ENCODE measurements at places on chromosomes 1 and 21. TPM values are rescaled to one million over a fixed set of nuclear protein-coding genes. Genes with fewer than 3 reads are reported as not detected.

The AMY1C gene
- total RNA-seq: not detected

GRCh38 chr21:34126691-34127090 lies 53.3 kb downstream of the MRPS6 start:
- no peak for DNase-seq
- no peak overlapping the region for H3K27ac ChIP-seq
- peaks cover 22% of the 10 kb centered on the region for H3K4me1 ChIP-seq
- no peaks in the 10 kb centered on the region for H3K27me3 ChIP-seq
- H3K4me3 ChIP-seq: no peak overlapping the region

The TSSK3 gene
- total RNA-seq: 1.2 TPM

DNA sequence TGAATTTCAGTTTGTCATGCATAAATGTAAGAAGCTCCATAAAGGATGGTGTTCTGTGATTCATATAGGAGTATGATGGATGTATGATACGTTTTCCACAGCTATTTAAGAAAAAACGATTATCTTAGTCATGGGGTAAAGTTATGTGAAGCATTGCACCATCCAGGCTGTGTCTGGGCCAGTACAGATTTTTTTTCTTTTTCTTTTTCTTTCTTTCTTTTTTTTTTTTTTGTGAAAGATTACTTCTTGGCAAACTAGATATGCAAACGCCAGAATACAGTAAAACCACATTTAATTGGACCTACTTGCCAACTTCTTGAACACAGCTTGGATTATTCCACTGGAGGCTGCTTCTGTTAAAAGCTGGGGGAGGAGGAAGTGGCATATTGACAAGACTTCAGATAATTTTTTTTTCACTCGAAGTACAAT lies 14.9 kb downstream of the ZBTB18 start:
- H3K36me3 ChIP-seq: no peaks in the 10 kb centered on the region
- no peak overlapping the region for H3K4me3 ChIP-seq
- peak; percentile 59 for DNase-seq
- H3K27ac ChIP-seq: no peak overlapping the region

- no peak overlapping the region for H3K27ac ChIP-seq
- no peak overlapping the region for H3K4me3 ChIP-seq
These were observed 122.2 kb downstream of the NFIA start for GRCh38 chr1:61204528-61204927.

The FMO3 gene
- total RNA-seq: 0.04 TPM

GRCh38 chr1:227948493-227949260 lies 945 bp upstream of the WNT9A start:
- H3K27me3 ChIP-seq: peaks cover 15% of the 10 kb centered on the region
- H3K36me3 ChIP-seq: no peaks in the 10 kb centered on the region
- DNase-seq: no peak
- peak overlapping the region; percentile 49 for H3K4me3 ChIP-seq

DNA sequence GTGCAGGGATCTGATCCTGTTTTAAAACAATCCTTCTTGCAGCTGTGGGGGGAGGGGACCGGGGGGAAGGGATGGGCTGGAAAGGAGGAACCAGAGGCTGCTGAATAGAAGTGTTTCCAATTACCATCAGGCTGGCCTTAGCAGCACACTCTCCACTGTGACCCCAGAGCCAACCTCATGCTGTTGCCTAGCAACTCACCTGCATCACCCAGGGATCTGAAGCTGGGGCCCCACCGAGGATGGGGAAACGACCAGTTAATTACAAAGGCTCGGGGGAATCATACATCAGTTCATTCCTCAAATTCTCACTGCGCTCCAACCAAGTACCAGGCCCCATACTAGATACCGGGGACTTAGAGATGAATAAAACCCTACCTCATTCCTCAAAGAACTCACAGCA lies 11.9 kb upstream of the GPX7 start:
- peaks cover 21% of the 10 kb centered on the region for H3K4me1 ChIP-seq
- DNase-seq: peak; percentile 17
- no peaks in the 10 kb centered on the region for H3K27me3 ChIP-seq
- H3K4me3 ChIP-seq: no peak overlapping the region
- H3K27ac ChIP-seq: no peak overlapping the region
- no peaks in the 10 kb centered on the region for H3K36me3 ChIP-seq

The PCAT6 gene
- 0.22 TPM for total RNA-seq

GRCh38 chr1:13823936-13824335 lies 123.9 kb downstream of the PRDM2 start:
- H3K36me3 ChIP-seq: peaks cover 24% of the 10 kb centered on the region
- no peak overlapping the region for H3K4me3 ChIP-seq
- no peak overlapping the region for H3K27ac ChIP-seq
- no peak for DNase-seq
- peaks cover 6% of the 10 kb centered on the region for H3K27me3 ChIP-seq

The CATSPER4 gene
- not detected for total RNA-seq

- no peak for DNase-seq
- no peaks in the 10 kb centered on the region for H3K4me1 ChIP-seq
- H3K36me3 ChIP-seq: no peaks in the 10 kb centered on the region
These were observed 40.1 kb downstream of the DISP3 start for GRCh38 chr1:11518791-11519628.

GRCh38 chr1:100164216-100164615 lies 13.8 kb downstream of the LRRC39 start:
- no peak overlapping the region for H3K27ac ChIP-seq
- DNase-seq: peak; percentile 65
- H3K4me1 ChIP-seq: no peaks in the 10 kb centered on the region
- no peak overlapping the region for H3K4me3 ChIP-seq
- H3K36me3 ChIP-seq: no peaks in the 10 kb centered on the region
- no peaks in the 10 kb centered on the region for H3K27me3 ChIP-seq

The SPRR5 gene
- not detected for total RNA-seq

The RGSL1 gene
- total RNA-seq: not detected

GRCh38 chr1:221687836-221688487 lies 53.9 kb downstream of the DUSP10 start:
- H3K36me3 ChIP-seq: no peaks in the 10 kb centered on the region
- DNase-seq: peak; percentile 48
- H3K27me3 ChIP-seq: no peaks in the 10 kb centered on the region
- no peaks in the 10 kb centered on the region for H3K4me1 ChIP-seq

DNA sequence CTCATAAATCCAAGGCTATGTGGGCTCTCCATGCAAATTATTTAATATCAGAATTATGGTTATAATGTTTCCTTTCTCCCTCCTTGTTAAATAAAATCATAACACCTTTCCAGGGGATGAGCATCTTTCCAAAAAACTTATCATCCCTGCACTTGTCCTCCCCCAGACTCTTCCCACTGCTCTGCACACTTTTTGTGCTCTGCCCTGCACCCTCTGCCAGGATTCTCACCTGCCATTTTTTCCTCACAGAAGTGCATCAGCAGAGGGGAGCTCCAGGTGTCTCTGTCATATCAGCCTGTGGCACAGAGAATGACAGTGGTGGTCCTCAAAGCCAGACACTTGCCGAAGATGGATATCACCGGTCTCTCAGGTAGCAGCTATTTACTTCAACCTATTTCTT lies 20.9 kb downstream of the SYT11 start:
- H3K4me1 ChIP-seq: no peaks in the 10 kb centered on the region
- DNase-seq: no peak
- peaks cover 18% of the 10 kb centered on the region for H3K36me3 ChIP-seq
- H3K27ac ChIP-seq: no peak overlapping the region
- no peak overlapping the region for H3K4me3 ChIP-seq

GRCh38 chr1:227926216-227926791 lies 21.4 kb downstream of the WNT9A start:
- H3K4me3 ChIP-seq: no peak overlapping the region
- no peak overlapping the region for H3K27ac ChIP-seq
- H3K36me3 ChIP-seq: peaks cover 3% of the 10 kb centered on the region
- H3K27me3 ChIP-seq: no peaks in the 10 kb centered on the region

GRCh38 chr1:99490031-99490430 lies 155.9 kb upstream of the PALMD start:
- H3K4me3 ChIP-seq: no peak overlapping the region
- H3K27ac ChIP-seq: no peak overlapping the region
- H3K27me3 ChIP-seq: no peaks in the 10 kb centered on the region
- DNase-seq: peak; percentile 30
- no peaks in the 10 kb centered on the region for H3K36me3 ChIP-seq

GRCh38 chr1:97108179-97108578 lies 386.6 kb downstream of the PTBP2 start:
- H3K27ac ChIP-seq: no peak overlapping the region
- H3K27me3 ChIP-seq: no peaks in the 10 kb centered on the region
- no peaks in the 10 kb centered on the region for H3K36me3 ChIP-seq

DNA sequence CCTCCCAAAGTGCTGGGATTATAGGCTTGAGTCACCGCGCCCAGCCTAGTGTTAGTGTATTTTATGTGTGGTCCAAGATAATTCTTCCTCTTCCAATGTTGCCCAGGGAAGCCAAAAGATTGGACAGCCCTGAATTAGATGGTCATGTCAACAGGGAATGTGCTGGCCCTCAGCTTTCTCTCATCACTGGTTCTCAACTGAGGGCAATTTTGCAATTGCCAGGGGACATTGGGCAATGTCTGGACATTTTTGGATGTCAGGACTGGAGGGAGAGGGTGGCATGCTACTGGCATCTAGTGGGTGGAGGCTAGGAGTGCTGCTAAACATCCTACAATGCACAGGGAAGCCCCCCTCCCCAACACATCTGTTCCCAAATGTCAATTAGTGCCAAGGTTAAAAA lies 95.0 kb downstream of the LAMC2 start:
- no peak overlapping the region for H3K4me3 ChIP-seq
- H3K4me1 ChIP-seq: peaks cover 69% of the 10 kb centered on the region
- H3K36me3 ChIP-seq: no peaks in the 10 kb centered on the region
- peak overlapping the region; percentile 91 for H3K27ac ChIP-seq

DNA sequence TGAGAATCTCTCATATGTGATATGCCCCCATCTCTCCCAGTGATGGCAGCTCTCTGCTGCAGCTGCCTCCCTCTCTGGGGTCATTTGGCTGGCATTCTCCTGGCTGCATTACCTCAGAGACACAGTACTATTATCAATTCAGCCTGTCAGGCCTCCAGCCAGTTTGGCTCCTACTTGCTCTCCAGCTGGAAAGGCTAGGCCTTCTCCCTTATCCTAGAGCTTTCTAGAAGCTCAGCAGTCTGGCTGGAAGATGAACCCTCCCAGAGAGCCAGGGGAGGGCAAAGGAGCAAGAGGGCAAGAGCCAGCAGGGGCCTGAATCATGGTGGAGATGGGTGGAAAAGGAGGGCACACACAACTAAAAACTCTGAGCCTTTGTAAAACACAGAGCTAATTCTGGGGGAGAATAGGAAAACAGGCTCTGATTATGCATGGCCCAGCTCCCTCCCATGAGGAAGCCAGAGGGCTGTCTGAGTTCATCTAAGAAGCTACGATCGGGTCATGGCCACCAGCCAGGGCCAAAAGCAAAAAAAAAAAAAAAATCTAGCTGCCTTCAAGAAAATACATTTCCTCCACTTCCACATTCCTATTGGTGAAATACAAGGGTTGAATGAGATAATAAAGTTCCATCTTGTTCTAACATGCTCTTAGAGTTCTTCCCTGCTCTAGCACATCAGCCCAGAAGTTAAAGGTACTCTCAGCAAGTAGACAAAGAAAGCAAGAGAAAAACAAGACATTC lies 8.8 kb downstream of the LAMB3 start:
- peak; percentile 90 for DNase-seq

GRCh38 chr1:218705911-218706893 lies 361.1 kb downstream of the TGFB2 start:
- no peak overlapping the region for H3K27ac ChIP-seq
- H3K4me3 ChIP-seq: no peak overlapping the region
- H3K4me1 ChIP-seq: peaks cover 4% of the 10 kb centered on the region
- DNase-seq: no peak

GRCh38 chr21:17911628-17912027 lies 92.5 kb upstream of the C21orf91 start:
- H3K27ac ChIP-seq: no peak overlapping the region
- no peaks in the 10 kb centered on the region for H3K4me1 ChIP-seq
- H3K4me3 ChIP-seq: no peak overlapping the region
- no peaks in the 10 kb centered on the region for H3K36me3 ChIP-seq

DNA sequence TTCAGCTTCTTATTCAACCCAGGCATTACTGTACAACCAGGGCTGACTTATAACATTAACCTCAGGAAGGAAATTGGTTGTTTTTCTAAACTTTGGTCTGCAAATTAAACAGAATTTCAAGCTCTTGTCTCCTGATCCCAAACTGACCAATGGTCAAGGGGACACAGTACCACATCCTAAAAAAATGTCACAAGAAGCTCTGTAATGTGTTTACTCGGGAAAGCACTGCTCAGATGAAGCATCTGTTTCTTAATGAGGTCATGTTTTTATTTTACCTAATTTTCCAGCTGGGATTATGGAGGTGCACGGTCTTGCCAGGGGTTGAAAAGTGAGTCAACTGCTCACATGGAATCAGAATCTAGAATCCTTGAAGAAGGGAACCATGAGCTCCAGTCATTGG lies 18.7 kb downstream of the ADAMTS5 start:
- DNase-seq: peak; percentile 49
- H3K27ac ChIP-seq: no peak overlapping the region
- no peaks in the 10 kb centered on the region for H3K27me3 ChIP-seq
- H3K4me1 ChIP-seq: peaks cover 26% of the 10 kb centered on the region
- peaks cover 16% of the 10 kb centered on the region for H3K36me3 ChIP-seq

The TMCO4 gene
- 2.6 TPM for total RNA-seq

DNA sequence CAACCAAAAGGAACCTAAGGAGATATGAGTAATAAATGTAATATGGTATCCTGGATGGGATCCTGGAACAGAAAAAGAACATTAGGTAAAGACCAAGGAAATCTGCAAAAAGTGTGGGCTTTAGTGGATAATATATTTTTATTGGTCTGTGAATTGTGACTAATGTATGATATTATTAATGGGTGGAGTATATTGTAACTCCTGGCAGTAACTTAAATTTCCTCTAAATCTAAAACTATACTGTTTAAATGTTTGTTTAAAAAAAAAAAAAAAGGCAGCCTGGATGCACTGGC lies 68.4 kb downstream of the LRRC8D start:
- H3K4me3 ChIP-seq: no peak overlapping the region
- no peaks in the 10 kb centered on the region for H3K27me3 ChIP-seq
- H3K36me3 ChIP-seq: no peaks in the 10 kb centered on the region
- H3K27ac ChIP-seq: no peak overlapping the region

DNA sequence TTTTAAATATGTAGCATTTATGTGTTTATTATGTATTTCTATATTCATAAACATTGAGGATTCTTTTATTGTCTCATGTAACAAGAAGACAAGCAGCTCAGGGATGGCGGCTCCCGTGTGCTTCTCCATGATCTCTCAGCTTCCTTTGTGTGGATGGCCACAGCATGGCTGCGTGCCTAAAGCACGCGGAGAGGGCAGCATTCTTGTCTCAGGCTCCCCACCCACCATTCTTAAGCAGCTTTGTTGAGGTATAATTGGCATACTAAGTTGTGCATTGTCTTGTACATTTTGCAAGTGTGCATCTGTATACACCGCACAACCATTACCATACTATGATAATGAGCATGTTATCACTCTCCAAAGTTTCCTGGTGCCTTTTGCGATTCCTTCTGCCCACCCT lies 81.6 kb downstream of the CAMTA1 start:
- DNase-seq: no peak
- H3K36me3 ChIP-seq: no peaks in the 10 kb centered on the region
- H3K4me1 ChIP-seq: no peaks in the 10 kb centered on the region
- H3K27me3 ChIP-seq: no peaks in the 10 kb centered on the region

The ERG gene
- 14.2 TPM for total RNA-seq

DNA sequence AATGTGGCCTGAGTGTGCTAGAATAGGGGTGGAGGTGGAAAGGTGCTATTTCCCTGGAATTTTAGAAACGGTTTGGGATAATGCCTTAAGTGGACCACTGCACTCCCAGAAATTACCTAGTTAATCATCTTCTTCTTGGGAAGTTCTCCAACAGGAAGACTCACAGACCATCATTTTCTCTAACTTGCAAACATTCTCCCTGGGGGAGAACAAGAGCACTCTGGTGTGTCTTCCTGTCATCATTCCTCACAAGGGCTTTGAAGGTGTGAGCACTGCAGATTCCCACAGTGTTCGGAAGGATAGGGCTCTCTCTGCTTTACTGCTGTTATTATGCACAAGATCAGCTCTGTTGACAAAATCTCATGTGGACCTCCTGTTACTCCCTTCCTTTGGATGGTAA lies 54.9 kb upstream of the TSPAN2 start:
- no peaks in the 10 kb centered on the region for H3K36me3 ChIP-seq
- no peaks in the 10 kb centered on the region for H3K4me1 ChIP-seq
- no peak for DNase-seq
- no peak overlapping the region for H3K4me3 ChIP-seq
